HAP-1 (cell line): ENCODE measurements at places on chromosomes 11 and 22.
A peak's percentile ranks its signal among the peaks of the same experiment; 100 is the strongest.

GRCh38 chr22:37023743-37024338, 4.3 kb downstream of the MPST start:
- no peak for DNase-seq

- peak; percentile 74 for DNase-seq
These were observed 851 bp downstream of the PTDSS2 start for GRCh38 chr11:450809-451451.

GRCh38 chr11:60504219-60504905, 10.8 kb upstream of the MS4A13 start:
- no peak for DNase-seq

DNA sequence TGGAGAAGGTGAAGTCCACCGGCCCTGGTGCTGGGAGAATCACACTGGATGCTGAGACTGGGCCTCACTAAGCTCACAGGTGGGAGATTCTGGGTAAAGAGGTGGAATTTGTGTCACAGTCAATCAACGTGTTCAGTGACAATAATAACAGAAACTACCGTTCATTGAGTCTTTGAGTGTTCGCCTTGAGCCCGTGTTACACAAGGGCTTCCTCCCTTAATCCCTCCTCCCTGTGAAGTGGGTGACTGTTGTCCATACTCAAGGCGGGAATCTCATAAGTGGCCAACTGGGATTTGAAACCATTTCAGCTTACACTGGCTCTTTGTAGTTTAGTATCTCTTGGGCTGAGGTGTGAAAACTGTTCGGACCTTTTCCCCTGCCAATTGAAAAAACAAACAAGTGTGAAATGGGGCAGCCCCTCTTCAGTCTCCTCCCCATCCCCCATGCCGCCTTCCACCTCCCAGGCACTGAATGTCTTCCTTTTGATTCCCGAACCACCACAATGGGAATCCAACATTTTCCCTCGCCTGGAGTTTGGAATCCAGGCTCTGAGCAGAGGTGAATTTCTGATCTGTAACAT, 502.4 kb downstream of the MIAT start:
- DNase-seq = no peak

- peak; percentile 55 for DNase-seq
These were observed 49.0 kb downstream of the MUC15 start for GRCh38 chr11:26522912-26523610.

- peak; percentile 36 for DNase-seq
These were observed 265.4 kb downstream of the MIAT start for GRCh38 chr22:26922806-26923205.

- no peak for DNase-seq
These were observed 29.8 kb upstream of the NFAM1 start for GRCh38 chr22:42462016-42462415.

- DNase-seq = no peak
These were observed 161.6 kb upstream of the BDNF start for GRCh38 chr11:27861706-27862430.

DNA sequence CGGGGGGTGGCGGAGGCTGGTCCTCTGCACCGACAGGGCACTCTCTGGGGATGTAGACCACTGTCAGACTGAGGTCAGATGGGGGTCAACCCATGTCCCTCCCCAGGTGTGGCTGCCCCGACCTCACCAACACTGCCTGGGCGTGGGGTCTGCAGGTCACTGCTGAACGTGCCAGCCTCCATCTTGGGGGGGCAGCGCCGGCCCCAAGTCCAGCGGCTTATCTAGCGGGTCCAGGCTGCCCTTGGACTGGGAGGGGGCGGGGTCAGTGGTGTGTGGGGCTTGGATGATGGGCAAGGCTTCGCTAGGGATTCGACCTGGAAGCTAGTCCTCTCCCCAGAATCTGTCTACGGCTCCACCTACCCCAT, 178.2 kb downstream of the IGLL1 start:
- peak; percentile 40 for DNase-seq

GRCh38 chr11:89498845-89499448, 7.8 kb upstream of the NOX4 start:
- DNase-seq = no peak

GRCh38 chr11:63494975-63495374, 4.0 kb upstream of the PLAAT5 start:
- no peak for DNase-seq

- no peak for DNase-seq
These were observed 49.1 kb upstream of the CD5 start for GRCh38 chr11:61053191-61053590.

- DNase-seq = no peak
These were observed 22.0 kb downstream of the COA4 start for GRCh38 chr11:73854680-73855079.

- DNase-seq = no peak
These were observed 45.6 kb upstream of the POLD3 start for GRCh38 chr11:74546752-74547151.

- DNase-seq = peak; percentile 24
These were observed 83.6 kb upstream of the CRTAM start for GRCh38 chr11:122754553-122755322.

GRCh38 chr22:39894554-39895092, 1.1 kb upstream of the ENTHD1 start:
- DNase-seq = no peak

GRCh38 chr11:126914941-126915340, 85.6 kb downstream of the KIRREL3 start:
- no peak for DNase-seq

GRCh38 chr11:61776561-61777075, 15.8 kb downstream of the TMEM258 start:
- peak; percentile 82 for DNase-seq

DNA sequence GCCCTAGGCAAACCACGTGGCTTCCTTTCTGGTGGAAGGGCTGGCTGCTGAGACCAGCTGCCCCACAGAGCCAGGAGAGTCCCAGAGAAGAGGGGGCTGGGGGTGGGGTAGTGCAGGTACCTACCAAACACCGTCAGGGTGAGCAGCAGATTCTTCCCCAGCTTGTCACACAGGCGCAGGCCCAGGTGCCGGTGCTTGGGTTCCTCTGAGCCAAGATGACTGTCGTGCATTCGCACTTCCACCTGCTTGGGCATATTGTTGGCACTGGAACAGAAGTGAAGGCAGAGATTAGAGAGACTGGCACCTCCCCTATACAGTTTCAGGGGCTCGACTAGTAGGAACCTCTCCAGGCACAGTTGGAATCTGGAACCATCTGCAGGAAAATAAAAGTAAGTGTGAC, 102.1 kb downstream of the SLC1A2 start:
- DNase-seq = no peak

- peak; percentile 20 for DNase-seq
These were observed 28.4 kb downstream of the YAP1 start for GRCh38 chr11:102138670-102139069.

DNA sequence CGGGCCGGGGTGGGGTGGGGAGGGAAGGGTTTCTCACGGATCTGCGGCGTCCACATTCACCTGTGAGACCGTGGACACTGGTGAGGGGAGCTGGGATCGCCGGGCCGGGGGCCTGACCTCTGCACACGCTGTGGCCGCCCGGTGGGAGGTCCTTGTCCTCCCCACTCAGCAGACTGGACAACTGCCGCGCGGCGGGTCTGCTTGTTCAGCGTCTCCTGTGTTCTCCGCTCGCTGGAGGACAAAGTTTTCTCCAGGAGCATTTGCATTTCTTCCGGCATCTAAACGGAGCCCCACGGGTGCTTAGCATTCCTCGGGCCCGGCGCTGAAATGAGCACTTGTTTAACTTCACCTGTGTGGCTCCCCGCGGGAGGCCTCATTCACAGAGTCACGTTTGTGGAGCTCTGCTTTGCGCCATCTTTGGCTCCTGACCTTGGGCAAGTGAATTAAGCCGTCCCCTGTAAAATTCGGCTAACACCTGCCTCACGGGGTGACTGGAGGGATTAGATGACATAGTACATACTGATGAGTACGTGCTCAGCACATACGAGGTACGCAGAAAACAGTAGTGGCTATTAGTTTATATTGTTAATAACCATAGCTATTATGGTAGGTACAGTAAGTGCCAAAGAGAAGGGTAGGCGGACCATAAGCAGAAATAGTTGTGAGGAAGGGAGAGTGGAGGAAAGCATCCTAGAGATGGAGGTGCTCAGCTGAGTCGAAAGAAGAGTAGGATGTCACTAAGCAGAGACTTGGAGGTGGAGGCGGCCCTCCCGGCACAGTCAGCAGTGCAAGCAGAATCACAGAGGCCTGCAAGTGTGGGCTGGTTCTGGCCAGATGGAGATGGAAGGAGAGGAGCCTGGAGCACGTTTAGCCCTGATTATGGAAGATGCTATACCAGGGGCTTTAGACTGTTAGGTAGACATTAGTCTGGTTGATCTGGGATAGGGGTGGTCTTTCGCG, 885 bp downstream of the TRMU start:
- peak; percentile 11 for DNase-seq

DNA sequence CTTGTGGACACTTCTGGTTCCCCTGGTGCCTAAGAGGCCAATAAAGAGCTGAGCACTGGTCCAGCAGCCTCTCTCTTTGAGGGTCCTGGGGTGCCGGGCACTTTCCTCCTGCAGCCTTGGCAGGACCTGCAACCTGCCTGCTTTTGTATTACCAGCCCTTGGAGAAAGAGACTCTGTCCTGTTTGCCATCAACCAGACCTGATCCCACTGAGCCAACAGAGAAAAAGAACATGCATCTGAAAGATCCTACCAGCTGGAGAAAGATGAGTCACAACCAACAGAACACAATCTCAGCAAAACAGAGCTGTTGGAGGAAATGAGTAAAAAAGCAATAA, 321.0 kb downstream of the DDX10 start:
- DNase-seq = no peak

DNA sequence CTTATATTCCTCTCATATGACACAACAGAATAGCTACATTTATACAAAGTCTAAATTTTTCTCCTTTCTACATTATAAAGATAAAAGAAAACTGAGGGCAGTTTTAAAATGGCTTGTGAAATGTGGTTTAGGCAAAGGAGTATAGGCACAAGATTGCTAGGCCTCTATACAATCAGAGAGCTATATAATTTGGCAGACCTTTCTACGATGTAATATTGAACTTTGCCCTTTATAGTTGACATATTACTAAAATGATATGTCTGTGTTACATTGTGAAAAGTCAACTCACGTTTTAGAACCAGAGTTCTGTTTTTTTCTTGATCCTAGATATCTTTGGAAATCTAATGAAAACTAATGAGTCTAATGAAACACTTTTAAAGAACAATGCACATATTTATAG, 430.2 kb downstream of the DLG2 start:
- no peak for DNase-seq

- DNase-seq = no peak
These were observed 402.2 kb downstream of the AASDHPPT start for GRCh38 chr11:106479646-106480045.

DNA sequence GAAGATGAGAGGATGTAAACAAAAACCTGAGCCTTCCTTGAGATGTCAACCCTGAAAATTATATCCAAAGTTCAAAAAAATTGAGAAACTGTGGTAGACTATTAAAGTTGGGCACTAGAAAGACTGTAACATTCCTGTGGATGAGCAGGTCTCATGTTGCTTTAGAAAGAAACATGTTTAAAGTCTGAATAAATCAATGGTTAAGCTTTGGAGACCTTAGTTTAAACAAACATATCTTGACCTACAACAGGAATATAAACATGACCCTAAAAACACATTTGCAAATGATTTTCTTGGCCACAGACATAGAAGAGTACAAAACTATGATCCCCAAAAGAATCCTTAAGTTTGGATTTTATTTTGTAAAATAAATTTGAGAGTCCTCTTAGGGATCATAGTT, 38.1 kb upstream of the PCF11 start:
- no peak for DNase-seq

DNA sequence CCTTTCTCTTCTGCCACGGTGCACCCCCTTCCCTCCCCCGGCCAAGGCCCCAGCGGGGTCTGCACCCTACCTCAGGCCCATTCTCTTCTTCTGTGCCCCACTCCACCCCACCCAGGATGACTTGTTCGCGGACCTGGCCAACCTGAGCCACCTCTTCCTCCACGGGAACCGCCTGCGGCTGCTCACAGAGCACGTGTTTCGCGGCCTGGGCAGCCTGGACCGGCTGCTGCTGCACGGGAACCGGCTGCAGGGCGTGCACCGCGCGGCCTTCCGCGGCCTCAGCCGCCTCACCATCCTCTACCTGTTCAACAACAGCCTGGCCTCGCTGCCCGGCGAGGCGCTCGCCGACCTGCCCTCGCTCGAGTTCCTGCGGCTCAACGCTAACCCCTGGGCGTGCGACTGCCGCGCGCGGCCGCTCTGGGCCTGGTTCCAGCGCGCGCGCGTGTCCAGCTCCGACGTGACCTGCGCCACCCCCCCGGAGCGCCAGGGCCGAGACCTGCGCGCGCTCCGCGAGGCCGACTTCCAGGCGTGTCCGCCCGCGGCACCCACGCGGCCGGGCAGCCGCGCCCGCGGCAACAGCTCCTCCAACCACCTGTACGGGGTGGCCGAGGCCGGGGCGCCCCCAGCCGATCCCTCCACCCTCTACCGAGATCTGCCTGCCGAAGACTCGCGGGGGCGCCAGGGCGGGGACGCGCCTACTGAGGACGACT, 15.9 kb downstream of the RTN4RL2 start:
- DNase-seq = no peak

- DNase-seq = no peak
These were observed 83.9 kb downstream of the RRAS2 start for GRCh38 chr11:14275076-14275475.

GRCh38 chr11:102241026-102241425, 76.3 kb upstream of the BIRC3 start:
- no peak for DNase-seq

DNA sequence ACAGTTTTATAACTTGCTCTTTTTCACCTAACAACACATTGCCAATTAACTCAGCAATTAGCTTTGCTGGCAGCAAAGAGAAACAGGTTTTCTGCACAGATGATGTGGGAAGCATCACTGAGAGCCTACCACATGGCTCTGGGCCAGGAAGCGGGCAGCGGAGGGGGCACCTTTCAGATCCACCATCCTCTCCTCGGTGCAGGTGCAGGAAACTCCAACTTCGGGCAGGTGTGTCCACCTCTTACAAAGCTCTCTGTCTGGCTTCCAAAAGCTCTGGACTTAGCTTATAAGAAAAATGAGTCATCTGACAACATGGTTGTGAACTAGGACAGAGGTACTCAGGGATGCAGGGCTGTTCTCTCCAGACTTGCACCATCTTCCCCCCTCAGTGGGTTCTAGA, 77.0 kb downstream of the RPS6KA4 start:
- DNase-seq = no peak

- no peak for DNase-seq
These were observed 8.0 kb downstream of the IL10RA start for GRCh38 chr11:117993988-117994745.

- no peak for DNase-seq
These were observed 5.5 kb downstream of the KIAA0930 start for GRCh38 chr22:45235101-45235777.

DNA sequence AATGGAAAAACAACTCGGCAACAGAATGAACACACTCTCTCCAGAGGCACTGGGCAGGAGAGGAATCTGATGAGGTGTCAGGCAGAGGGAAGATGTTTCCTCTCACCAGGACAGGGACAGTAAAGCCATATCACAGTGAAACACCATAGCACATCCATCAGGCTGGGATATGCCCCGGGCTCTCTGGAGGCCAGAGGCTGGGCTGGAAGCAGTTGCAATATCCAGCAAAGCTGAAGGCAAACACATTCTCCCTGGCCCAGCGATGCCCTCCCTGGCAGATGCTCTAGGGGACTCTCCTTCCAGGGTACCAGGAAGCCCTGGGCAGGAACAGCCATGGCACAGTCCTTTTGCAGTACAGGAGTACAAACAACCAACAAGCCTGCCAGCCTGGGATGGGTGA, 11.1 kb downstream of the RSPH14 start:
- DNase-seq = no peak

- DNase-seq = no peak
These were observed 46.7 kb upstream of the SCUBE2 start for GRCh38 chr11:9138133-9138453.
